Stimulated activated CD4-positive, alpha-beta T cell treated with anti-CD3 and anti-CD28 coated beads, Interleukin-4, amount 100 ng/mL, for 24 hours (primary cell): ENCODE measurements at places on chromosomes 2 and 18.

DNA sequence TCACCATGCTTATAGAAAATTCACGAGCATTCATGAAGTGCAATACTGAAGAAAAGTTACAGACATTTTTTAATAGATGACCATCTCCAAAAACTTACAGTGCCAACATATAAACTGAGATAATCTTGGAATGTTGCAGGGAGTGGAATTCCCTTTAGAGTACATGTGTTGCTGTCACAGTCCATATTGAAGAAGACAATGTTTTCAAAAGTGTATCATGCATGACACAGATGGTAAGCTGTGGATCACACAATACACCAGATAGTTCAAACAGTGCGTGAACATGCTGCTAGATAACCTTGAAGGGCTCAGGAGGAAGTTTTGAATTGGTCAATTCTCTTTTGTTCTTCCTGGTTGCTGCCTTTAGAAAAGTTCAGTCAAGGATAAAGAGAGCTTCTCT is 1644.3 kb upstream of the NXPH2 start:
- DNase-seq = no peak

DNA sequence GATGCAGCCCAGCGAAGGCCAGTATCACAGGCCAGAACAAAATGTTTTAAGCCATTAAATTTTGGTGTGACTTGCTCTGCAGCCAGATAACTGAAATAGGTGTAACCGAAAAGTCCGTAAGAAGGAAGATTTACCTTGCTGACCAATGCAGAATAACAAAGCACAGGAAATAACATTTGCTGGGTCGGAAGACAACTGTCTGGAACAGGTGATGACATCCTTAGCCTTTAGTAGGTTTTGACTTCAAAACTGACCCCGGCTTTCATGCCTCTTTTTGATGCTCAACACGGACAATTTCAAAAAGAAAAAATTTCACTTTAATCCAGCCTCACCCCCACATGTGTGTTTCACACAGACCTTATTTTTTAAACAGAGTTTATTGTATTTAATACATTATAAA is 93.7 kb downstream of the KCTD1 start:
- no peak for DNase-seq

DNA sequence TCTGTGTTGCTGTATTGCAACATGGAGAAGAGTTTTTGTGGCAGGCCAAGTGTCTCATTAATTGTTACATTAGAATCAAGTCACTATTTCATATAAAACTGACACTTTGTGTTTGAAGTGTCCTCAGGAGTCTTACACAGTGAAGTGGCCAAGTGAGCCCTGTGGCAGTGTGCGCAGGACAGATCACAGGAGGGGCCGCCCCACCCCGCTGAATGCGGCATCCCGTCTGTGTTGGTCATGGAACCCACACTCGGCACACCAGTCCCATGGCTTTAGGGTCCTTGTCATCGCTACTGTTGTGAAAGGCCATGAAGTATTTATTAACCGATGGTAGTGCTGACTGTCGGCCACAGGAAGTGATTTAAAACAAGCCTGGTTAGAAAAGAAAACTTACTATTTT is 144.7 kb upstream of the NFATC1 start:
- DNase-seq = no peak

DNA sequence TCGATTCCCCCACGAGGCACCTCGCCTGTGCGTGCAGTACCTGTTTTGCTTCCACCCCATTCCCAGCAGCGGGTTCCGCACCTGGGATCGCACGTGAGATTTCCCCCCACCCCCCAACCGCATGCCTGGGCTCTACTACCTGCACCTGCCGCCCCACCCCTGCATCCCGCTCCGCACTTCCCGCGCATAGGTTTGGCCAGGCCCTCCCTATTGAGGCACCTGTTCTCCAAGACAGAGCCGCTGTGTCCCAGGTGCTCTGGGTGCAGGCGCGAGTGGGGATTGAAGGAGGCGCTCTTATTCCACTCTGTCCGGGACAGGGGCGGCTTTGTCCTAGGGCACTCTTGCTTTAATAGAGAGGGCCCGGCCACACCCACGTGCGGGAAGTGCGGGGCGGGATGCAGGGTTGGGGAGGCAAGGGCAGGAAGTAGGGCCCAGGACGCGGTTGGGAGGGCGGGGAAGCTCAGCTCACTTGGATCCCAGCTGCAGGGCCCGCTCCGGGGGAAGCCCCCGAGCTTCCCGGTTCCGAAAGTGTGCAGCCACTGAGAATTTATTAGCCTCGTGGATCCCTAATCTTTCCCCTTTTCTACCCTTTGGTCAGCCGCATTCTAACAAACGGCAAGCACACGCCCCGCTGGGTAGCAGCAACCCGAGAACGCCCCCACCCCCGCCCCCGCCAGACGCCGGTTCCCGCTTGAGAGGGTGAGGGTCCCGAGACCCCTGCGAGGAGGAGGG is 670 bp upstream of the MOCOS start:
- no peak for DNase-seq

DNA sequence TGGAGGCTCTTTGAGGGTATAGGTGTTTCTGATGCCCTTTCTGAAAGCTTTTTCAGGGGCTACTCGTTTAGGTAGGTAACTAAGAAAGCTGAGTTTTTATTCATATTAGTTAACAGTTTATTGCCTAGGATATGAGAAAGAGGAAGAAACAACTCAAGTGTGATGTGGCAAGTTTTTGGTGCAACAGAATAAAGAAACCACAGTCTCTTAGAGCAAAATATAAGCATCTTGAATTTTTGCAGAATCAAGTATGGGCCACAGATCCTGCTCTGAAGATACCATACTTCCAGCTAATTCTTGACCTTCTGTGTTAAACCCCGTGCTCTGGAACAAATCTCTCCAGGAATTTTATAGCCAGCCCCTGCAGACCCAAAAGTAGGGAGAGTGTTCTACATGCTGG is 147.7 kb upstream of the SLC1A4 start:
- no peak for DNase-seq

DNA sequence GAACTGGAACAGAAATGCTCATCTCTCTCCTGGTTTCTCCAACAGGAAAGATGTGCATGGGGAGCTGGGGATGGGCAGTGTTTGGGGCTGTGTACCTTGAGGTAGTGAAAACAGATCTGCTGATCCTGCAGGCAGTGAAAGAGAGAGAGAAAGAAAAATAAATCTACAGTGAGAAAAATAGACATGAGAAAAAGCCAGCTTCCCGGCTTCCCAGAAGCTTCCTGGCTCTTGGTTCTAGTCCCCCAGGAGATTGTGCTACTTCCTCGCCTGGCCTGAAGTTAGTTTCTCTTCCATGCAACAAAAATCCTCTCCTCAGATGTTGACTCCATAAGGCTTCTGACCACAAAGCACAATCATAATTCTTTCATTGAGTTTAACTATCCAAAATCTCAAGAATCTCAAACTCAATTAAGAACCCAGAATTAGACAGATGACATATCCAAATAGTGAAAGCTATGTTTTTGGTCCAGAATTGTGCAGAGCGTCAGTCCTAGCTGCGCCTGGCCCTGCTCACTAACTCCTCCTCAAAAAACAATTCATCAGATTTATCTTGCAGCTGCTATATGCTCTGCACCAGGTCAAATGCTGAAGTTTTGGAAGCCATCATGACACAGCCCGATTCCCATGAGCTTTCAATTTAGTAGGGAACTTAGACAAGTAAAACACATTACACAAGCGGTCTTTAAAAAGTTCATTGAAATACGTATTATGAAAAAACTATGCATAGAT is 20.1 kb upstream of the NAB1 start:
- DNase-seq = no peak

GRCh38 chr2:200203381-200203827 is 103.1 kb upstream of the SPATS2L start:
- no peak for DNase-seq

DNA sequence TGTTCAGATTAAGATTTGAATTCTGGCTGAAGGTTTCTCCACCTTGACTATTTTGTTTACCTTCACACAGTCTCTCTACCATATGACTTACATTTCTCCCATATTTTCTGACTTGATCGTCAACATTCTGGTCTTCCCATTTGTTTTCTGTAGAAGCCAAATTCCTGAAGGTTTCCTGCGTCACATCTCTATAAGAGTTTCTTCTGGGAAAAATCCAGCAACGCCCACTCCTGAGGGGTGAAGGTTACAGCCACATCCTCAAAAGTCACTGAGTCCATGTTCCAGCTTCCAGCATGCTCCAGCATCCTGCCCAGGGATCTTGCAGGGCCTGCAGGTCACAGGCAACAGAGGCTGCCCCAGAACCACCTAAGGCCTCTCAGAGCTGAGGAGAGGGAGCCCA is 47.5 kb downstream of the NBEAL1 start:
- no peak for DNase-seq

DNA sequence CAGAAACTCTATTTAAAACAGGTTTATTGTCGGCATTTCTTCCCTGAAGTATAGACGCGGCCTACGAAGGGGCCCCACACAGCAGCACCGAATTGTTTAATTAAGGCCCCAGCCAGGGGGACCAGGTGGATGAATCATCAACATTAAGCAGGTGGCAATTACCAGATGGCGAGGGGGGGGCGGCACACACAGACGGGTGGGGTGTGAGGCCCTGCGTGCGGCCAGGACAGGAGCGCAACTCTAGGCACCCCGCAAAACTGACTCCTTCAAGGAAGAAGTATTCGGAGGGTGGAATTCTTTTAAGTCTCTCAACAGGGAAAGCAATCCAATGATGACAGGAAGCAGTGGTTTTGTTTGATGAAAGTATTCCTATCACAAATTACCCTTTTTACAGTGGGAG is 830.4 kb downstream of the GALR1 start:
- DNase-seq = no peak

- no peak for DNase-seq
Observed at GRCh38 chr2:226600184-226600583, 199.4 kb downstream of the IRS1 start.

DNA sequence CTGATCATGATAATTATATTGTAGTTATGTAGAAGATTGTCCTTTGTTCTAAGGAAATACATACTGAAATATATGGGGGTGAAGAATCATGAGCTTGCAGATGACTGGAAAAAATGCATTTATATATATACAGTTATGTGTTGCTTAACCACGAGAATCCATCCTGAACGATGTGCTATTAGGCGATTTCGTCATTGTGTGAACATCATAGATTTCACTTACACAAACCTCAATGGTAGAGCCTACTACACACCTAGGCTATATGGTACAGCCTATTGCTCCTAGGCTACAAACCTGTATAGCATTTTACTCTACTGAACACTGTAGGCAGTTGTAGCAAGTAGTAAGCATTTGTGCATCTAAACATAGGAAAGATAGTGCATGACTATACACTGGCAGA is 2.6 kb upstream of the ACAA2 start:
- no peak for DNase-seq

DNA sequence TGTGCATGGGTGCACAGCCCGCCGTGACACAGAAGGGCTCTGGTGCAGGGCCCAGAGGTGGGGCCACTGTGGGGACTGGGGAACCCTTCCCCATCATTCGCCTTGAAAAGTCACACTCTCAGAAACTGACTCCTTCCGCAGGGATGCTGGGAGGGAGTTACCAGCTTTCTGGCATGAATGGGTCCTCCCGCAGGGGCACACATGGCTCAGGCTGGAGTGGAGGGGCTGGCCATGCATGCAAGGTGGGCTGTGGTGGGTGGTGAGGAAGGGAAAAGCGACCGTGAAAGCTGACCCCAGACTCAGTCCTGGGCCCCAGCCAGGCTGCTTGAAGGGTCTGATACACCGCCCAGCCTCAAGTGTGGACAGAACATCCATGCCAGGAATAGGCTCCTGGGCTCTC is 201.1 kb downstream of the TNS1 start:
- no peak for DNase-seq

DNA sequence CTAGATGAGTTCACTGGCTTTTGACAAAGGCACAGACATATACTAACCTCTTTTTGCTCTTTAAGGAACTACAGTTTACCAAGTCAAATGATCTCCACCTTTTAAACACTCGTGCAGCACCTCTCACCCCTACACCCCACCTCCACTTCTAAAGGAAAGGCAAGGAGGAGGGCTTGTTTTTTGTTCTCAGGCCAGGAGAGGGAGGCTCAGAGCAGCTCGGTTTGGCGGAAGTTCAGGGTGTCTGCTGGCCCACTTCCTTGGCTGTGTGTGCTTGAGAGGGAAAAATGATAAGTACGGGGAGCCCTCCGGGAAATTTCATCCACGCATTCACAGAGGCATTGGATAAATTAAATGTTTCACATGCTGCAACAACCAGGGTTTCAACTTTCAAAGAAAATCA is 667.9 kb downstream of the BCL11A start:
- no peak for DNase-seq

GRCh38 chr2:176466918-176467452 is 197.7 kb downstream of the MTX2 start:
- no peak for DNase-seq

DNA sequence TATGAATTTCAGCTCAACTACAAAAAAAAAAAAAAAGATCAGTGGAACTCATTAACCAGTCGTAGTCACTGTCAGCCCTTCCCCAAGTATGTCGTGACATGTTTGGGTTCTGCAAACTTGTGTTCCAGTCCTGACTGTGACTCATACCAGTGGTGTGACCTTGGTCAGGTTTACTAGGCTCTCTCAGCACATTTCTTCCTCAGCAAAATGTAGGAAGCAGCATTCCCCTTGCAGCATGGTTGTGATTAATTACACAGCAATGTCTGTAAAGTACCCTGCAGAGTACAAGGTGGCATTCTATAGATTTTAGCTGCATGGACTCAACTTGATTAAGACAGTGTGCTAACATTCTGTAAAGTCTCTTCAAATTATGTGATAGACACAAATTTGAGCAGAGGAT is 156.9 kb downstream of the LAMA1 start:
- DNase-seq = no peak

DNA sequence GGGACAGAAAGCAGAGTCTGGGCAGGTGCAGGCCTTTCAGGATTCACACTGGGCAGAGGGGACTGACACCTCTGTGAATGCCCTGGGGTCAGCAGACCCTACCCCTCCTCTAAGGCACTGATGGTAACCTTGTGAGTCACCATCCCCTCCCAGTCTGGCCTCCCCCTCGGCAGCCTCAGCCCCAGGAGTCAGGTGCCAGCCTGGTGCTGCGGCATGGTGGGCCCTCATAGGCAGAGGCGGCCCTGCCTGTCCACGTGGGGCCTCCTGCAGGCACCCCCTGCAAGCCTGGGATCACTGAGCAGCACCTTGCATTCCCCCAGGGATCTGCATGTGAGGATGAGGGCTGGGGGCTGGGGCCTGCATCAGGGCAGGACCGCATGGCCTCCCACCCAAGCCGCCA is 4.8 kb upstream of the GPR17 start:
- no peak for DNase-seq
